ENCODE measurements at places on chromosomes 2 and 18.

- DNase-seq = no peak
These were observed 1.5 kb downstream of the MALL start for GRCh38 chr2:110113961-110114591.

GRCh38 chr2:30026091-30027055 is 105.0 kb upstream of the ALK start:
- DNase-seq = no peak

DNA sequence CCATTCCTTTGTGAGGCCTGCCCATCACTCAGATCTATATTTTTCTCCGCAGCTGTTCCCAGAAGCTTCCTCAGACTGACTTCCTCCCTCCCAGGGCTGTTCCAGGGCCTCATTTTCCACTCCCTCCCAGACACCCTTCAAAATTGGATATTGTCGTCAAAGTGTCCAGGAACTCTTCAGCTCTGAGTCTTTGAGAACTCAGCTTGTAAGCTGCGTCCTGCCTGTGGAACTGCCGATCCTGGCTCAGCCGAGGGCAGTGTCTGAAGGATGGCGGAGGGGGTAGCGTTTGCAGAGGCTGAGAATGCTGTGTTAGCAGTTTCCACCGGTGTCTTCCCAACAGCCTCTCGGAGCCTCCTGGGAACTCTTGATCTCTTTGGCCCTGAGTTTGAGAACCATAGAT is 27.1 kb downstream of the NCK2 start:
- no peak for DNase-seq

- no peak for DNase-seq
These were observed 665.3 kb upstream of the LRRTM1 start for GRCh38 chr2:80969900-80970299.

- DNase-seq = no peak
These were observed 440.5 kb downstream of the SETBP1 start for GRCh38 chr18:45121146-45121545.

DNA sequence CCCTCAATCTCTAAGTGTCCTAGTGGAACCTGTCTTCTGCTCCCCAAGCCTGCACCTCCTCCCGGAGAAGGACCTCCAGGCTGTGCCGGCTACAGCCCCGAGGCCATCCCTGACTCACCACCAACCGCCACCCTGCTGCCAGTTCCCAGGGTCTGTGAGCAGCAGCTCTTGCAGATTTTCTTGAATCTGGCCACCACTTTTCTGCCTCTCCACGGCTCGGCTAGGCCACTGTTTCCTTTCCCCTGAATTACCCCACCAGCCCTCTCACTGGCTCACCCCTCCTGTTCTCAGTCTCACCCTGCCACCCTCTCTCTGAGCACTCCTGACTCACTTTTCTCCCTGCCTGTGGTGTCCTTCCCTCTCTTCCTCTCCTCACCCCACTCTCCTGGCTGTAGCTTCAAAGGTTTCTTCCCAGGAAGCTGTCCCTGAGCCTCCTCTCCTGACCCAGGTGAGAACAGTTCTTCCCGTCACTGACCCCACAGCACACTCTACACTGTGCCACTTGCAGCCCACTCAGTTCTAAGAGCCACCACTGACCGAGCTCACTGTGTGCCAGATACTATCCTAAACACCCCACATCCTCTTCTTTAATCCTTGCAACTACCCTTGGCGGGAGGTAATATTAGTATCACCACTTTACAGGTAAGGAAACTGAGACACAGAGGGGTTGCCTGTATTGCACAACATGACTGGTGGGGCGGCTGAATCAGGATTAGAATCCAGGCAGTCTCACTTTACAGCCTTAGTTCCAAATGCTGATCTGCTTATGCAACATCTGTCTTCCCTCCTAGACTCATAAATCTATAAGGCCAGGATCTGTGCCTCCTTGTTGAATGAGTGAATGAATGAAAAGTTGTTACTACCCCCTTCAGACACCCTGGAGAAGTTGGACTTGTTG is 111.6 kb downstream of the SMAD7 start:
- DNase-seq = no peak

DNA sequence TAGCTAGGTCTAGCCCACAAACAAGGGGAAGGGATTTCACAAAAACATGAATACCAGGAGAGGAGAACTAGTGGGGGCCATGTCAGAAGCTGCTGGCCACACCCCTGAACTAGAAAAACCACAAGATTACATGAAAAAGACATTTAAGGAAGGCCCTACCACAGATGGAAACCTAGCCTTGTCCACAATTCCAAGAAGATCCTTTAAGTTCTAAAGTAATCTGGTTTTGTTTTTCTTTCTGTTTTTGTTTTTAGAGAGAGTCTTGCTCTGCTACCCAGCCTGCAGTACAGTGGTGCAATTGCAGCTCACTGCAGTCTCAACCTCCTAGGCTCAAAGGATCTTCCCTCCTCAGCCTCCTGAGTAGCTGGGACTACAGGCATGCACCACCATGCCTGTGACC is 34.2 kb upstream of the CAB39 start:
- DNase-seq = no peak

DNA sequence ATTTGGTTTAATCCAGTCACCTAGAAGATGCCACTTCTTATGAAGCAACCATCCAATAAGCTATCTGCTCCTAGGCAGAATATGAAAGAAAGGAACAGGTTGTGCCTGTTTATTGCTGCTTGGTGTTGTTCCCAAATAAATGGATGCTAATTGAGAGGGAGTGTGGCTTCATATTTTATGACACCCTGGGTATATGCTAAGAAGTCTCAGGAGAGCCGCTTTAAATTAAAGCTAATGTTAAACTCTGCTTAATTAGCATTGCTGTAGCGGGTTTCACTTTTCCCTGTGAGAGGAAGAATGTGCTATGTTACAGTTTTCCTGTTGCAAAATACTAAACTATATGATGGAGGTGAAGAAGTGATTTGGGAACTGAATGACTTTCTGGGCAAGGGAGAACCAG is 48.7 kb upstream of the TANK start:
- no peak for DNase-seq

- no peak for DNase-seq
These were observed 37.4 kb upstream of the THUMPD2 start for GRCh38 chr2:39816428-39816827.

DNA sequence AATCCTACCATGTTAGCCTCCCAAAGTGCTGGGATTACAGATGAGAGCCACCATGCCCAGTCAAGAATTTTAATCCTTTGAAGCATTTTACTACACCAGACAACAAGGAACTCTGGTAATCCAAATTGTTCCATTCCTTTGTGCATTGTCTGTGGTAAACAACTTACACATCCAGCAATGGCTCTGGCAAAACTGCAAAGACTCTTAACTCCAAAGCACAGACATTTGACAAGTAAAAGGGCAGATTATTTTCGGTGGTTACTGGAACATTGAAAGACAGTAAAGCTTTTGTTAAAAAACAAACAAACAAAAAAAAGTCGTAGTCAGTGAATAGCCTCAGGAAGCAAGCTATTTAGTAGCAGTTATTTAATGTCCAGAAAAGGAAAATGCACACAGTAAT is 33.2 kb upstream of the RMND5A start:
- no peak for DNase-seq

DNA sequence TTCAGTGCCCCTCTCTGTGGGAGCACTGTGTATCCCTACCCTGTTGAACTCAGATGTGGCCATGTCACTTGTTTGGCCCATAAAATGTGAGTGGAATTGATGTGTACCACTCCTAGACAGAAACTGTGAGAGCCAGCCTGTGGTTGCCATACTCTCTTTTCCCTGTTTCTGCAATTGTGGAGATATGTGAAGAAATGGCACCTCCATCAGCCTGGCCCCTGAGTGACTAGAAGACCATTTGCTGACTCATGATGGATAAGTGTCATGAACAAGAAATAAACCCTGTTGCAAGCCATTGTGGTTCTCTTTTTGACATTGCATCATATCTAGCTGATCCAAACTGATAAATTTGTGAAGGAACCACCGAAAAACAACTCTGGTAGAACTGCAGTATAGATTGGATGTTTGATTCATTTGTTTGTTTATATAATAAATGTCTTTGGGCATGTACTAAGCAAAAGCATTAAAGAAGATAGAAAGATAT is 214.5 kb upstream of the FBXO11 start:
- no peak for DNase-seq

GRCh38 chr2:234178330-234179030 is 128.0 kb downstream of the SPP2 start:
- no peak for DNase-seq

DNA sequence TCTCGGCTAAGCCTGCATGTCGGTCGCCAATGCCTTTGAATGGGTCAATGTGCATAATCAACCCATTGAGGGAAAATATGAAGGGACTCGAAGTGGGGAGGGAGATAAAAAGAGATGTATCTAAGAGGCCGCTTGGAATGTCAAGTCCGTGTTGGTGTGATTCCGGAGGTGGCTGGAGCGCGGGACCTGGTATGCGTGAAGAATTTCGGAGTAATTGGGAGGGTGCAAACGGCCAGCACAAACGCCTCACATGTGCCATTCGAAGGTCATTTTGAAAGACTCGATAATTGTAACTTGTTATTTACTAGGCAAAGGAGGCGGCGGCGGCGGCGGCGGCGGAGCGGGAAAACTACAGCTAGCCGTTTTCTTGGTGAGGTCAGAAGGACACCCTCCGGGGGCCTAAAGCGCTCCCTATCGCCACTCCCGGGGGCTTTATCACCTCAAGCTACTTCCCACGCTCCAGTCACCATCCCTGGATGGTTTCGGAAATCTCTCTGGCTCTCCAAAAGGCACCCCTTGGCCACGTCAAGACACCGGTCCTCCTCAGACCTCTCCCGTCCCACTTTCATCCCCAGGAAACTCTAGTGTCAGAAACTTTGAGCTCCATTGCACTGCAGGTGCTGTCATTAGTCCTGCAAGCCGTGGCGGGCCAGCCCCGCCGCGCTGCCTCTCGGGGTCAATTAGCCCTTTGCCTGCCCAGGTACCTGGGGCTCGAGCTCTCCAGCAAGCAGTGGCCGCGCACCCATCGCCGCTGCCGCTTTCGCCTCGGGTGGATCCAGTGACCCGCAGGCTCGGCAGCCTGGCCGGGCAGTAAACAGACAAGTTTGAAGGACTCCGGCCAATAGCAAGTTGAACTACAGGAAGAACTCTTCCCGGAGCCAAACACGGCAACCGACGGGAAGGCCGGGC is 1.5 kb downstream of the ERBB4 start:
- no peak for DNase-seq

GRCh38 chr2:23828256-23828980 is 98.5 kb downstream of the ATAD2B start:
- DNase-seq = no peak

DNA sequence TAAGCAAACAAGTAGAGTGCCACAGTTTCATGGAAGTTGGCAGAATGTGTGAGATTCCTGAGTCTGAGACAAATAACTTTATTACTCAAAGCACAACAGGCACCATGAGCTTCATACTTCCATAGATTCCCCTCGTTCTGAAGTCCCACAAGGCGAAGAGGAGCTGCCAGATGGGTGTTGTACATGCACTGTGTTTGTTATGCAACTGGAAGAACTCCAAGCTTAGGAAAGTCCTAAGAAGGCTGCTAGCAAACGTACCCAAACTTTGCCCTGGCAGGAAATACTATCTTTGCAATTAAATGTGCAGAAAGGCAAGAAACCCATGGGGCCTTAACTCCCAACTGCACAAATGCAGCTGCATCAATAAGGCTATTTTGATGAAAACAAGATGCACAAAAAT is 1.6 kb upstream of the GCA start:
- no peak for DNase-seq

GRCh38 chr18:13019301-13019700 is 28.1 kb downstream of the CEP192 start:
- no peak for DNase-seq

- DNase-seq = no peak
These were observed 567.2 kb downstream of the SATB2 start for GRCh38 chr2:198890490-198890889.

GRCh38 chr2:67459761-67460160 is 62.6 kb downstream of the ETAA1 start:
- DNase-seq = no peak

DNA sequence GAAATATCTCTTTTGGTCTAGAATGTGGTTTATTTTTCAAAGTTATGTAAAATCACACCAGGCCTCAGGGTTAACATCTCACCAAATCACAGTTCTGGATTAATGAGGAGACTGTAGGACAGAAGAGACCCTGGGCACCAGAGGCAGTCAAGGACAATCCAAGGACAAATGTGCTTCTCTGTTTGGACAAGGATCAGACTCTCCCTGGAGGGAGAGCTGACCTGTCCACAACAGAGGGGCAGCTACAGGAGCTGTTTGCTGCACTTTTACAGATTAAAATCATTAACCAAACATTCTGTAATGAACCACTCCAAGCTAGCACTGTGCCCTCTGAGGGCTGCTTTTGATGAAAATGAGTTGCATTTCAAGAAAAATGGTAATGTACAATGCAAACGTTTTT is 690.6 kb upstream of the SLC8A1 start:
- no peak for DNase-seq

GRCh38 chr2:215811003-215811402 is 202.3 kb downstream of the MREG start:
- no peak for DNase-seq

DNA sequence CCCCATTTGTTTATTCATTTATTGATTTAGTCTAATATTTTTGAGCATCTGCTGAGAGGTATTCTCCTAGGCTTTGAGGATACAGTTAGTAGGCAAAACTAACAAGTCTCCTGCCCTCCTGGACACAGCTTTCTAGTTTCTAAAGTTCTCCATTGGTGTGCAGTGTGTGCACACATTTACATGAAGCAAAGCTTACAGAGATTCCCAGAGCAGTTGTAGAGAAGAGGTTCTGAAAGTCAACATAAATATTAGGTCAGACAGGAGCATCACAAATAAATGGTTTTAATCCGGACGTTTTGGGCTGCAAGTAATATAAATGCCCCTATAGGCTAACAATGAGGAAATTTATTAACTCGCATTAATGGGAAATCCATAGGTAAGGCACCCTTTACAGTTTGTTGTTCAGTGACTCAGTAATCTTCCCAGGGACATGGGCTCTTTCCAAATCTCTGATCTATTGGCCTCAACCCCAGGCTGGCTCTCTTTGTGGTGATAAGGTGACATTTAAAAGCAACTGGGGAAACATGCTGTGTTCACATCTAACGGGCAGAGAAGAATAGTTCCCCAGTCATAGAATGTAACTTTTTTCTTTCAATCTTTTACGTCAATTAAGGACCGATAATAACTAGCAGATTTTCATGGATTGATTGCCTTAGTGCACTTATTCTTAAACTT is 407.2 kb downstream of the PTPRM start:
- DNase-seq = no peak

- no peak for DNase-seq
These were observed 486.0 kb downstream of the RNF144A start for GRCh38 chr2:7403092-7403775.

- no peak for DNase-seq
These were observed 3.7 kb downstream of the MALT1 start for GRCh38 chr18:58674863-58675472.

GRCh38 chr2:75703589-75704287 is 7.0 kb downstream of the GCFC2 start:
- no peak for DNase-seq

DNA sequence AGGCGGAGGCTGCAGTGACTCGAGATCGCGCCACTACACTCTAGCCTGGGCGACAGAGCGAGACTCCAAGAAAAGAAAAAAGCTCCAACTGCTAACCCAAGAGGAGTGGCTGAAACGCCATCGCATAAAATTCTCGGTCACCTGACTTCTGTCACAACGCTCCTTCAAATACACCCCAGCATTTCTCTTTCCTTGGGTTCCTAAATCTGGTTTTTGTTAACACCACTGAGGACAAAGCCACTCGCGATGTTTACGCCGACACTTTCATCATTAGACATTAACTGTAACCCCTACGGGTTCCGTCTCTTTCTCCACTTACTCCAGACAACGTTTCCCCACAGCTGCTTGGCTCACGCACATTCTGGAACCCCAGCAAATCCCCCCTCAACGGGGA is 679 bp downstream of the CLK1 start:
- DNase-seq = no peak

- DNase-seq = no peak
These were observed 124.2 kb upstream of the ZNF516 start for GRCh38 chr18:76619261-76619620.

Measured in NCI-H1436 treated with DMSO at 0.1 percent for 48 hours (cell line).